Colonic mucosa (tissue), 4 donors: ENCODE measurements at places on chromosomes 13 and 19.
A peak's percentile ranks its signal among the peaks of the same experiment; 100 is the strongest.

GRCh38 chr13:22589880-22590279 lies 590.9 kb upstream of the SGCG start:
- DNase-seq = no peak

DNA sequence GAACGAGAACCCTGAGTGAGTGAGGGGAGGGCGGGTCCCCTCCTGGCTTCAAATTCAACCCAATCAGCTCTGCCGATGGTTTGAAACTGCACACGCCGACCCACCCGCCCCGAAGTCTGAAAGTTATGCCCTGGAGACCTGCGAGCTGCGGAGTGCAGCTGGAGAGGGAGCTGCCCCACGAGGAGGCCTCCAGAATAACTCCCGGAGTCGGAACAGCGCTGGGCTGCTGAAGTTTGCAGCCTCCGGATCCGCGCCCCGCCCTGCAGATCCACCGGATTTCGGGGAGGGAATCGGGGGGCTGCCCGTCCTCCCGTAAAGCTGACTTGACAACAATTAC lies 7.0 kb downstream of the POU4F1 start:
- no peak for DNase-seq

GRCh38 chr13:107461751-107462150 lies 753.6 kb downstream of the LIG4 start:
- no peak for DNase-seq

DNA sequence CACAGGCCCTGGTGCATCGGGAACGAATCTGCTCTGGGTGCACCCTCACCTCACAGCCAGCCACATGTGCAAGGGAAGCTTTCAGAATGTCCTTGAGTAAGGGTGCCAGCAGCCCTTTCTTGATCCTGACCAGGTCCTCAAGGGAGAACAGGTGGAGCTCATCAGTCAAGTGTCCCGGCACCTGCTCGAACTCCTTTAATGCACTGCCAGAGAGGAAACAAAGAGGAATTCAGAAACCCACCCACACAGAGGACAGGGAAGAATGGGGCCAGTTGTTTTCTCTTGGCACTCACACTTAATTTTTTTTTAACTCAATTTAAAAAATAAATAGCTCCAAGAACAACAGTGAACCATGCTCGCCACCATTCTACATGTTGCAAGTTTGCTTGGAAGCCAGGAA lies 41.7 kb downstream of the RUBCNL start:
- no peak for DNase-seq

- DNase-seq = peak; percentile 43
Observed at GRCh38 chr19:17079710-17080439, 4.3 kb downstream of the MYO9B start.

DNA sequence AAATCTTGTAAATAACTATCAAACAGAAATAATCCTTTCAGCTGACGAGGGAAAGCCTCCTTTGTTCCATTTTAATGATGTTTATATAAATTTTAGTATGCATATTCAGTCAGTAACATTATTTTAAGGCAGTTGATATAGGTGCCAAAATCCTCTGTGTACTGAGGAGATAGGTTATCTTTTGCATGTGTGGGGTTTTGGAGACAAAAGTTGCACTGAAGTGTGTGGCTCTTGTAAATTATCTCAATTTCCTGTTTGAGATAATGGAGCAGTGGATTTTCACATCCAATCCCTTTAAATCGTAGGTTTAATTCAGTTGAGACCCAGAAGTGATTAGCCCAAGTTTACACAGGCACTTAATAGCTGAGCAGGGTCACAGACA lies 106.6 kb downstream of the RGCC start:
- no peak for DNase-seq

DNA sequence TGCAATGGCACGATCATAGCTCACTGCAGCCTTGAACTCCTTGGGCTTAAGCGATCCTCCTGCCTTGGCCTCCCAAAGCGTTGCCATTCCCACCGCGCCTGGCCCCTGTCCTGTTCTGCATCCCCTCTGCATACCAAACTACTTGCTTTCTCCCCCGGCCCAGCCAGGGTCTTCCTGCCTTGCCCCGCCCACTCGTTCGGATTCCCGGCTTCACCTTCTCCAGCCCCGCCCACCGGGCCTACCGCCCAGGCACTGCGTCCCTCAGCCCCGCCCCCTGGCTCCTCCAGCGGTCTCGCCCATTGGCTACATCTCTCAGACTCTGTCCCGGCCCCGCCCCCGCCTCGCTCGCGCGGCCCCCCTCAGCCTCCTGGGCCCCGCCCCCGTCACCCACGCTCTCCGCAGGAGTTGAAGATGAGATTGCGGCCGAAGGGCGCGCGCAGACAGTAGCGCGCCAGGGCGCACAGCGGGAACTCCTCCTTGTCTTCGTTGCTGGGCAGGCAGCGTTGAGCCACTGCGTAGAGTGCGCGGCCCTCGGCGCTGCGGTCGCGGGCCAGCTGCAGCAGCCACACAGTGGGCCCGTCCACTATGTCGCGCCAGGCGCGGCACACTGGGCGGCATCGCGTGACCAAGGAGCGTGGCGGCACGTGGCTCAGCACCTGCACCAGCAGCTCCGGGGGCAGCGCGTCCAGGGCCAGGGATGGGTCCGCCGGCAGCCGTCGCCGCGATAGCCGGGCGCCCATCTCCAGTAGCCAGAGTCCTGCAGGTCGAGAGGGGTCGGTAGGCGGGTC lies 19.0 kb downstream of the MRPS12 start:
- DNase-seq = peak; percentile 85

- DNase-seq = no peak
Observed at GRCh38 chr19:54449701-54450069, 686 bp downstream of the LENG8 start.

DNA sequence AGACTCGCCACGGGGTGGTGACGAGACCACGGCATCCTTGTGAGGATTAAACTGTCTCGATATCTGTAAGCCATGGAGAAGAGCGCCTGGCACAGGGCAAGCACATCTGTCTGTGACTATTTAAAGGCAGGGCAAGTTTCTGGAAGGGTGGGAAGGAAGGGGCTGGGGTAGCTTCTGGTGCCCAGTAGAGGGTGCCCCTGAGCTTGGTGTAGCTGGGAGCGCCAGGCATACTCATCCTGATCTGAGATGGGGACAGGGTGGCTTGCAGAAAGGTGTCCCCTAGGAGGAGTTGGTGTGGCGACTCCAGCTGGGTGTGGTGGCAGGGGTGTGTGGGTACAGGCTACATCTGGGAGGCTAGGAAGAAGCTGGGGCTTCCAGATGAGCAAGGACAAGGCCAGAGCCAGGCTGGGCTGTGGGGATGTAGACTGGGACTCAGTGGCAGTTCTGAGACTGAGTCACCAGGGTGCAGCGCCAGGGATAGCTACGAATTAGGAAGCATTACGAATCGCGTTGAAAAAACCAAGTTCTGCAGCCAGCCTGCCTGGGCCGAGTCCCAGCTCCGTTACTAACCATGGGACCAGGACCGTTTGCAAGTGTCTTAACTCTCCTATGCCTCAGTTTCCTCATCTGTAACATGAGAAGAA lies 23.1 kb upstream of the ASPDH start:
- DNase-seq = no peak

DNA sequence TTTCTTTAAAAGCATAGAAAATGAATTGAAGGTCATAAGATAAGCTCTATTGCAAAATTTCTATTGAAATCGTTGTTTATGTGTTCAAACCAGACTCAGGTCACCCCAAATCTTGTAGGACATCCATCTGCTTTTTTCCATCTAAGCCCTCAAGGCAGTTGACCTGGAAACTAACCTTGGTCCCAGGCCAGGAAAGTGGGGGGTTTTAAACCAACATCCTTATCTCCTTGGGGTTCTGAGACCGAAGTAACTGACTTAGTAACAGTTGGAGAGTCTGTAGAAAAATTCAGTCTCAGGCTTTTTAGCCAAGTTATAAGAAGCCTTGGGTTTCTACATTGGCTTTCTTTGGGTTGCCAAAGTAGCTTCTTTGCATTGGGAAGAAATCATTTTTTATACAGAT lies 23.4 kb downstream of the ZNF507 start:
- no peak for DNase-seq

DNA sequence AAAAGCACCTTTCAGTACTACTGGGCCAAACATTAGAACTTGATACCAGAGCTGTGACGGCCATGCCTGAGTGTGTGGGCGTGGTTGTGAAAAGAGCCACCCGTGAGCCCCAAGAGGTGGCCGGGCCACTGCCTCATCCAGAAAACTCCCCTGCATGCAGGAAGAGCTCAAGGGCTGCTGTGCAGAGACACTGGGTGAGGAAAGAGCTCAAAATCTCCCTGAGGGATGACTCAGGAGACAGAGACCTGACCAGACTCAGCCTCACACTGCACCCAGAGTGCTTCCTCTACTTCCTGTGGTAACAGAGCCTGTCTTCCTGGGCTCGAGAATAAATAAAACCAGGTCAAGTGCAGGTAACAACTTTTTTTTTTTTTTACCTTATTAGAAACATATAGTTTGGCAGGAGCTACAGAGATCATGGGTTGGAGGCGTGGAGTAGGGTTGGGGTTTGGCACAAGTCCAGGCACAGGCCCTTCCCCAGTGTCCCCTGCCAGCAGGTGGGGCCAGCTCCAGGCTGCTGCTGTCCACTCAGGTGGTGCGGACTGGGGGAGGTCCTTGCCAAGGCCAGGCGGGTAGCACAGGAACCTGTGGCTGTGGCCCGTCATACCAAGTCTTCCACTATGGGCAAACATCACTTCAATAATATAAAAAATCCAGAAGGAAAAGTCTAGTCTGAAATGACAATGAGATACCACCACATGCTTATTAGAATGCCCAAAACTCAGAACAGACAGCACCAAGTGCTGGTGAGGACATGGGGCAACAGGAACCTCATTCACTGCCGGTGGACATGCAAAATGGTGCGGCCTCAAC lies 25.5 kb downstream of the ELL start:
- DNase-seq = peak; percentile 60

DNA sequence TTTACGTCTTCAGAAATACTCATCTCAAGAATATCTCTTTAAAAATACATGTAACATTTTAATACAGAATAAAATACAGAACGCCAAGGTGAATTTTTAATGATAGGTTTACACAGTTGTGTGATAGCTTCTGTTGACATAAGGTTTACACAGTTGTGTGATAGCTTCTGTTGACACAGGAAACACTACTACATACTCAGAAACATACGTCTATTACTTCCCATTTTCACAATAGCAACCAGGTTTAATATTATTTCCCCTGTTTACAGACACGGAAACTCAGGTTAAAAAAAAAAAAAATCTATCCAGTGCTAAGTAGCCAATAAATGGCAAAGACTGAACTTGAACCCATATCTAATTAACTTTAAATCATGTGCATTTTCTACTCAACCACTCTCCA lies 571.2 kb downstream of the LIG4 start:
- DNase-seq = no peak

DNA sequence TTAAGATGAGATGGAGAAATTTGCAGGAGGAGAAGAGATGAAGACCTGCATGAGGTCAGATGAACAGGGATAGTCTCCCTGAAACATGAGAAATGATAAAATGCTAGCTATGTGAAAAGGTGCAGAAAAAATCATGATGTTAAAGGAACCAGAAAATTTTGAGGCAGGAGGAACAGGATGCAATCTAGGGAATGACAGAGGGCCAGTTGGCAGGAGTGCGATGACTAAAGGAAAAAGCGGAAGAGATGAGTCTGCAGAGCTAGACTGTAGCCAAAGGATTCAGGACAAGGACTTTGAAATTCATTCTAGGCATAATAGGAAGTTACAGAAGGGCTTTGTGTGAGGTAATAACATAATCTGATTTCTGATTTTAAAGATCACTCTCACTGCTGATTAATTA lies 77.9 kb downstream of the TRPC4 start:
- DNase-seq = no peak

- no peak for DNase-seq
Observed at GRCh38 chr19:485583-486236, 10.6 kb upstream of the MADCAM1 start.

DNA sequence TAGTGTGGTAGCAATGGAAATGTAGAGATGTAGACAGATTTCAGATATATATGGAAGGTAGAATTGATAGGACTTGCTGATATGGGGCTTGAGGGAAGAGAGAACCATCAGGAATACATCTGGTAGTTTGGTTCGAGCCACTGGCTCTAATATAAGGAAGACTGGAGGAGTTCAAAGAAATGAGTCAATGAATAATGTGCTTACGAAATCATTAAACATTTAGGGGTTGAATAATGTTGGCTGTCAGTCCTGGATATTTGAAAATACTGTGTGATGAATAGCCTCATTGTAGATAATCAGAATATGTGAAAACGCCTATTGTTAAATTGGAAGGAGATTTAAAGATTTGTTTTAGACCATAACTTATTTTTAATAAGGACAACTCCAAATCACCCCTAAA lies 21.6 kb downstream of the SGCG start:
- no peak for DNase-seq

- no peak for DNase-seq
Observed at GRCh38 chr19:10517760-10518443, 655 bp upstream of the S1PR5 start.

- DNase-seq = no peak
Observed at GRCh38 chr13:30148786-30149185, 158.6 kb downstream of the KATNAL1 start.

GRCh38 chr19:14561847-14562351 lies 10.0 kb downstream of the NDUFB7 start:
- DNase-seq = no peak

DNA sequence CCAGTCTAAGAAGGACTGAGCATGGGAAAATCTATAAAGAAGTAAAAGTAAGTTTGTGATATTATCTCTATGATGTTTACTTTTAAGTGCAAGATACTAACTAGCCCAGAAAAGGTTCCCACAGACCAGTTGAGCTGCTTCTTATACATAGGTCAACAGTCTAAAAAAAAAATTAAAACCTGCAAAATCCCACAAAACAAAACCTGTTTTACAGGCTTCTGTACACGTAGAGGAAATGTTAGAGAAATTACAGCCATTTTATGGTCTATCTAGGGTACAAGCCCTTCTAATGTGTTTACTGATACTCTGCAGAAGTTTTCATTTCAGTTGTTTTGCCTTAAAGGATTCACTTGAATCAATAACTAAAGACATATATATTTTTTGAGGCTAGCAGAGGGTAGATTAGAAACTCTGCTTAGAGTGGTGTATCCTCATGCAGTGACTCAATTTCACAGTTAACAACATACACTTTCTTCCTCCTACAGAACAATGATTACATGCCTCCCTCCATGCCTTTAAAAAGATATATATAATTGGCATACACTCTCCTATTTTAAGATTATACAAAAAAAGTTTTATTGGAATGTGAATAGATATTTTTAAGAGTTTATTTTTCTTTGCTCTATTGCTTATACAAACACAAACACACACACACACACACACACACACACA lies 43.9 kb downstream of the CAB39L start:
- no peak for DNase-seq
